ENCODE measurements at places on chromosomes 4 and X.
A peak's percentile ranks its signal among the peaks of the same experiment; 100 is the strongest.

DNA sequence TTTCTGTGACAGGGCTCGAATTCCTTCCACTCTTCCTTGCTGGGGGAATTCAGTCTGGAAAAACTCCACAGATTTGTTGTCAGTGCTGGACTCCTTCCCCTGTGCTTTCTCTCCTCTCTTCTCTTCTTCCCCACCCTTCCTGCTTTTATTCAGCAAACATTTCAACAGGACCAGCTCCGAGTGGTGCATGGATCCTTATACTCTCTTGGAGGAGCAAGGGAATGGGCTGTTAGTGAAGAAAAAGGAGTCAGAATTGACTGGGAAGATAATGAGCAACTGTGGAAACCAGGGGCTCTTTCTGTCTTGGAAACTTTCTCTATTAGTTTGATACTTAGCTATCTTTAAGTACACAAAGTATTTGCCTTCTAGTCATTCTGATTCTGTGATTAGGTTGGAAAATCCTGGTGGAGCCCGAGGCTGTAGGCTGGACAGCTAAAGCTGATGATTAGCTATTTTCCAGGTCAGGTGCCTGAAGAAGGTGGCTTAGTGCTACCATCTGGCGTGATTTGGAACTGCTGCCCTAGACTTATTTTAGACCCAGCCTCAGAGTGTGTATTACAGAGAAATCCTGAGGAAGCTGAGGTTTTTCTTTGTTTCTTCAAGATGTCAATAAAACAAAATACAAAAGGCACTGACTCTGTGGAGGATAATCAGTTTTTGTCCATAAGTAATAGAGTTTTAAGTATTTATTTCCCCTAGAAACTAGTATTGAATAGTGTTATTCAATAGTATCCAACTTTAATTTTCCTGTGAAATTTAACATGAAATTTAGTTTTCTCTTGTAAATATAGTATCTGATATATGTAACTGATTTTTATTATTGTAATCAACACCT lies 38.4 kb downstream of the NAP1L5 start:
- peak; percentile 34 for DNase-seq

- DNase-seq: no peak
These were observed 78.1 kb upstream of the CBLL2 start for GRCh38 chrX:22194660-22194945.

- DNase-seq: no peak
These were observed 30.0 kb upstream of the PGK1 start for GRCh38 chrX:78074088-78074487.

- no peak for DNase-seq
These were observed 117.6 kb upstream of the ATOH1 start for GRCh38 chr4:93710847-93711430.

GRCh38 chrX:22634083-22634482 lies 361.4 kb downstream of the CBLL2 start:
- no peak for DNase-seq

GRCh38 chr4:11197631-11198341 lies 230.9 kb downstream of the HS3ST1 start:
- DNase-seq: no peak

- no peak for DNase-seq
These were observed 69.0 kb upstream of the PSAPL1 start for GRCh38 chr4:7503559-7504249.

DNA sequence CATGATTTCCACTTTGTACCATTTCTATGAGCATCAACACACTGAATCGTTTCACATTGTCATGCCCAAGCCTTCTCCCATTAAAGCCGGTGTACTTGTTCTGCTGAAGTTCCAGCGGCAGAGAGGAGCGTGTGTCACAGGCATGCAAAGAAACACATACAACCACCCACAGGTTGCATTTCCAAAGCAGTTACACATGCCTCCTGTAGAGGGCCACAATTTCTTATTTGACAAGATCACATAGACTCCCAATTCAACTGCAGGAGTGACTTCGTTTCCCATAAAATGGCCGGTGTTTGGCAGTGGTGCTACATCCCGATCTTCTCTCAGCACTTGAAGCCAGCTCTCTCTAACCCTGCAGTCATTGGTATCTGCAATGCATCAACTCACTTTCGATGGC lies 992.6 kb downstream of the NLGN4X start:
- no peak for DNase-seq
